Foreskin keratinocyte (primary cell): ENCODE measurements at places on chromosomes 16 and 17. TPM values are rescaled to one million over a fixed set of nuclear protein-coding genes. Genes with fewer than 3 reads are reported as not detected.

The CACNA1G gene
- total RNA-seq: 0.20 and 0.28 TPM in 2 replicates

The METTL22 gene
- 20.7 and 21.8 TPM in 2 replicates for total RNA-seq

The TMEM98 gene
- 46.6 and 53.7 TPM in 2 replicates for total RNA-seq

The PRSS21 gene
- 5.6 and 8.1 TPM in 2 replicates for total RNA-seq

The ZDHHC1 gene
- 3.3 and 3.6 TPM in 2 replicates for total RNA-seq
